ENCODE measurements at places on chromosomes 5 and 9.

- DNase-seq, result no peak
Observed at GRCh38 chr5:110169461-110169860, 479.7 kb downstream of the MAN2A1 start.

GRCh38 chr5:137847687-137848086 is 20.0 kb upstream of the MYOT start:
- no peak for DNase-seq

GRCh38 chr9:87584326-87584725 is 86.7 kb downstream of the DAPK1 start:
- no peak for DNase-seq

DNA sequence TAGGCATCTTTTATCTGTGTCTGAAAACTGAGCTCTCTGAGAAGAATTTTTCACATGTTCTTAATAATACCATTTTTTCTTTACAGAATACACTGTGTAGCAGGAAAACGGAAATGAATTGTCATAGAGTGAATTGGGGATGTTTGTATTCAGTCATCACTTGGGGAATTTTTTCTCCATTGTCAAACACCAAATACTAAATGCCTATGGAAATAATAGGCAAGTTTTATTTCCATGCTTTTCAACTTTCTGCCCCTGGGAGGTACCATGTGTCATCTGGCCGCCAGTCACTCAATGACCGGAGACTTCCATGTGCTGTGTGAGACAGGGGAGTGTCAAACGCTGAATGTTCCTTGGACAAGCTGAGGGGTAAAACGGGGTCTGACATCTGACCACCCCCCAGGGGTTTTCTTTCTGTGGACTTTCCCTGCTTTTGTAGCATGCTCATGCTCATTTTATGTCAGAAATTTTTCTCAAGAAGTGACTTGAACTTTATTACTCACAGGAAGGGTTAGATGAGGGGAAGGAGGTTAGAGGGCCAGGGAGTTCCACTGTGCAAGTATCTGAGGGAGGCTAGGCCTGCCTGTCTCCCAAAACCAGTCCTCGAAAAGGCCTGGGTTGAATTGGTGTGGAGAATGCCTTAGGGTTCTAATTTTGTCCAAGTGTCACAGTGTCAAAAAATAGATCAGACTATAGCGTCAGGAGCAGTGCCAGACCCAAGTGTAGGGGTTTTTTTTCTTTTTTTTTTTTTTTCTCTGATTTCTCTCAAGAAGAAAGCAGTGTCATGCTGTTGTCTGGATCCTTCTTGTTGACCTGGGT is 438.6 kb downstream of the AGTPBP1 start:
- no peak for DNase-seq

GRCh38 chr5:158591301-158591863 is 508.3 kb downstream of the EBF1 start:
- DNase-seq, result no peak
